IgD-negative memory B cell (primary cell): ENCODE measurements at places on chromosomes 12 and 14. TPM values are rescaled to one million over a fixed set of nuclear protein-coding genes. Genes with fewer than 3 reads are reported as not detected.

The CCND2 gene
- 11.7 TPM for polyA plus RNA-seq

The FLVCR2 gene
- 0.29 TPM for polyA plus RNA-seq

The HOTAIR gene
- polyA plus RNA-seq: not detected

The CD69 gene
- polyA plus RNA-seq: 177 TPM

The TPPP2 gene
- not detected for polyA plus RNA-seq

The CPNE6 gene
- polyA plus RNA-seq: not detected

The ACOT6 gene
- polyA plus RNA-seq: not detected

The DNAL1 gene
- polyA plus RNA-seq: 3.9 TPM

The METTL25 gene
- polyA plus RNA-seq: 12.7 TPM

The P2RX2 gene
- not detected for polyA plus RNA-seq

The MTHFD1 gene
- polyA plus RNA-seq: 74.7 TPM
